H7 (cell line): ENCODE measurements at places on chromosomes 1 and 21. TPM values are rescaled to one million over a fixed set of nuclear protein-coding genes. Genes with fewer than 3 reads are reported as not detected.

- DNase-seq = no peak
These were observed 1.3 kb upstream of the LSS start for GRCh38 chr21:46229923-46230260.

The AMPD1 gene
- 0.10 TPM in 1 of 2 replicates, not detected in the other for total RNA-seq

GRCh38 chr1:156124557-156125483 lies 10.3 kb downstream of the LMNA start:
- DNase-seq = no peak

The THAP3 gene
- 47.7 and 62.9 TPM in 2 replicates for total RNA-seq

The SDE2 gene
- total RNA-seq = 34.4 and 38.4 TPM in 2 replicates

GRCh38 chr21:39518055-39518846 lies 66.5 kb downstream of the SH3BGR start:
- DNase-seq = peak; percentile 90
